ENCODE measurements at places on chromosomes 12 and 14.

- no peak for DNase-seq
These were observed 217.3 kb upstream of the CPNE8 start for GRCh38 chr12:39122562-39123204.

GRCh38 chr14:79583738-79584408, 627.4 kb downstream of the DIO2 start:
- peak; percentile 36 for DNase-seq

DNA sequence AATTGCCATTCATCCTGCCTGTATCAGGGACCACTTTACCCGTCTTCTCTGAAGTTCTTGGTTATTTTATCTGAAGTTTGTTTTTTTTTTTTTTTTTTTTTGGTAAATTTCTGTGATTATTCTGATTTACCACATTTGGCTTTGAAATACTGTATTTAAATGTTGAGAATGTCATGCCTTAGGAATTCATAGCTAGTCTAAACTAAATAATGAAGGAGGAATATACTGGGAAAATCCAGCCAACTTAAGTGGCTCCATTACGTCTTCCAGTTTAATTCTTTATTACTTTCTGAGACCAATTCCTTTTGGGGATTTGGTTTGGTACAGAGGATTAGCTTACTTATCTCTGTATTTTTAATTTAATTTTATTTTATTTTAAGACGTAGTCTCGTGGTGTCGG, 60.3 kb upstream of the KCNMB4 start:
- no peak for DNase-seq

DNA sequence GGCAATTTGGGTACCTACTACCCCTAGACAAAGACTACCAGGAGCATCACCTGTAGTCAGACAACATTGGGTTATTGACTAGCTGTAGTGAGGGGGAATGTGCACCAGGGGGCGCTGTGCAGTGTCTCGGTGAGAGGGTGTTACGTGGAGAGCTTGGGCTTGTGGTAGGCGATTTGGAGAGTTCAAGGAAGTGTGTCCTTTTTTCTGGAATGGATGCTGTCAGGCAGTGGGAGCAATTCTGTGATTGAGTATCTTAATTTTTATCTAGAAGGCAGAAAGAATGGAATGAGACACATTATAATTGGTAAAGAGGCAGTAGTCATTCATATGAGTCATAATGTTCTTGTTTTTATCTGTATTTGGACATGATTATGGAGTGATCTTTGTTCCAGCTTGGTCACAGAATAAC, 187.7 kb downstream of the GALC start:
- DNase-seq: peak; percentile 65

DNA sequence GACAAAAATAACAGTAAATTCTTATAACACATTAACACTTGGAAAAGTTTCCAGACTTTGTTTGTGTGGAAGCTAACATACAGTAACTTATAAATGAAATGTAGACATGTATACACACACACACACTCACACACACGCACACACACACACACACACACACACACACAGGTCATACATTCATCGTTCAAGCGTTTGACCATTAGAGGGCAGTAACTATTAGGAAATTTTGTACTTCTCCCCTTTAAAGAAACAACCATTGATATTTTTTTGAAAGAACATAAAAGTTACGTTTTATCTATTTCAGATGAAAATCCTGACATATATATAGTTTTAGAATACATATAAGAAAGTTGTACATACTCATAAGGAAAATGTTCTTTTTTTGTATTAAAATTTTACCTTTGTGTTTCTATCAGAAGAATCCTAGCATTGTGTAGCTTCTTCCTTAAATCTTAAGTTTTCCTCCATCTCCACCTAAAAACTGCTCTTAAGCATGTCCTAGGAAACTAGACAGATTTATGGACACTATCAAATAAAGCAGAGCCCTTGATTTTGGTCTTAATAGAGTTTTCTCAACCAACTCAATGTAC, 29.0 kb downstream of the PTPRQ start:
- DNase-seq: peak; percentile 51

DNA sequence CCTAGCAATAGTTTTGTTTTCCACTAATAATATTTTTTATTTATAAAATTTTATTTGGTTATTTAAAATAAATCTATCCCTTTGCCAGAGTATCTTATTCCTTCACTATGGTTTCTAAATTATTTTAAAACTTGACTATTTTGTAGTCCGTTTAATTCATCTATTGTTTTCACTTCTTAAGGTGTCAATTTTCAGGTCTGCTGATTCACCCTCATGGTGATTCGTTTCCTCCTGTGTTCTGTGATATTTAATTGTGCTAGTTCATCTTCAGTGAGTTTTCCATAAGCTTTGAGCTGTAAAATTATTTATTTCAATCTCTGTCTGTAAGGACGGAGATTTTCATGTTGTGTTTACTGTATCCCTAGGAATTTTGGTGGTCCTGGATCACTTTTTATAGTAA, 70.6 kb downstream of the SNAPC1 start:
- DNase-seq: no peak

DNA sequence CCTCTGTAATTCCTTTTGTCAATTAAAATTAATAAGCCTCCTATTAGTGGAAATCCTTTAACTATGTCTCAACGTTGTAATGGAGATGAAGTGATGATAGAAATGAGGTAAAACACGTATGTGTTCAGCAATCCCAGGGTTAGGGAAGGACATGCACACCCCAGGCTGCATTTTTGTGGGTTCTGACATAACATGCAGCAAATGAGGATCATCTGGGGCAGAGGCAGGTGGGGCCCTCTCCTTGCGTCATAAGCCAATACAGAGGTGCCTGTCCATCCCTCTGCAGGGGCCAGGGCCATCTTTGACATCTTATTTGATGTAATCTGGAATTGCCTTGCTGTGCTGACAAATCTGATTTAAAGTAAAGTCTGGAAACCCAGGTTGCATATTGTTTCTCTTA, 73.2 kb downstream of the MYRFL start:
- peak; percentile 6 for DNase-seq

GRCh38 chr12:107368586-107368985, 275.2 kb upstream of the CRY1 start:
- DNase-seq: no peak

- DNase-seq: peak; percentile 64
These were observed 84.6 kb downstream of the SETD3 start for GRCh38 chr14:99395909-99396530.

DNA sequence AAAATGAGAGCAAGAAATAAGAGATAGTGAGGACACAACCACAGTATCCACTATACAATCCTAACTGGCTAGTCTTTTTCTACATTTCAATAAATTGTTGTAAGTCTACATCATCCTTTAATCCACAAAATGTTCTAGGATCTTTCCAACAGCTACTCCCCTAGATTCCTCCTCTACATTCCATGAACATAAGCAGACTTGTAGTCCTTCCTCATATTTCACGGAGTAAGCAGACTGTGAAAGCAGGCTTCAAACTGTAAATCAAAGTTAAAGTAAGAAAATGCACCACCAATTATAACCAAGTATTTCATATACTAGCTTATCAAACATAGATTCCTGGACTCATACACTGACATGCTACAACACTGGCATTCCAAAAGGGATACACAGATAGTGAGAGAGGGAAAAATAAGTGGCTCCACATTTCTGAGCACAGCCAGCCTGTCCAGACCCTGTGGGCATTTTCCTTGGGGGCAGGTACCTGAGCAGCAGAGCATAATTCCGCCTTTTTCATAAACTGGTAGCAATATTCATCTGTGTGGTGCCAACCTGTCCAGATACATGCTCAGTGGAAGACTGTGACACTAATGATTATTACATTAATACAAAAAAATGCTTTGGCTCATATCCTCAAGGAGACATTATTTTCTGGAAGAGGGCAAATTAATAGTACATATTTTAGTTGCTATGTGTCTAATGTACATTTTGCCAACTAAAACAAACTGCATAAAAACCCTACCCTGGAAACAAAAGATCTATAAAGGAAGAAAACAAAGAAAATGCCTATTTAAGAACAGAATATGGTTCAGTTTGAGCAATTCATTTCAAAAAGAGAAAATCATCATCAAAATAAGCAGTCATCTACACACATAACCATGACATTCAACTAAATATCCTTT, 113.3 kb upstream of the FSCB start:
- DNase-seq: no peak

Data from kidney tubule cell (primary cell).